ENCODE measurements at places on chromosomes 4 and X. TPM values are rescaled to one million over a fixed set of nuclear protein-coding genes. Genes with fewer than 3 reads are reported as not detected.

GRCh38 chrX:115547448-115547847 lies 13.5 kb upstream of the PLS3 start:
- no peak for DNase-seq

- DNase-seq, result no peak
Observed at GRCh38 chr4:16140231-16140878, 56.5 kb upstream of the PROM1 start.

- DNase-seq, result no peak
Observed at GRCh38 chr4:22744478-22745062, 51.8 kb downstream of the GBA3 start.

The SULT1E1 gene
- total RNA-seq, result not detected

The PAGE2B gene
- total RNA-seq, result not detected

DNA sequence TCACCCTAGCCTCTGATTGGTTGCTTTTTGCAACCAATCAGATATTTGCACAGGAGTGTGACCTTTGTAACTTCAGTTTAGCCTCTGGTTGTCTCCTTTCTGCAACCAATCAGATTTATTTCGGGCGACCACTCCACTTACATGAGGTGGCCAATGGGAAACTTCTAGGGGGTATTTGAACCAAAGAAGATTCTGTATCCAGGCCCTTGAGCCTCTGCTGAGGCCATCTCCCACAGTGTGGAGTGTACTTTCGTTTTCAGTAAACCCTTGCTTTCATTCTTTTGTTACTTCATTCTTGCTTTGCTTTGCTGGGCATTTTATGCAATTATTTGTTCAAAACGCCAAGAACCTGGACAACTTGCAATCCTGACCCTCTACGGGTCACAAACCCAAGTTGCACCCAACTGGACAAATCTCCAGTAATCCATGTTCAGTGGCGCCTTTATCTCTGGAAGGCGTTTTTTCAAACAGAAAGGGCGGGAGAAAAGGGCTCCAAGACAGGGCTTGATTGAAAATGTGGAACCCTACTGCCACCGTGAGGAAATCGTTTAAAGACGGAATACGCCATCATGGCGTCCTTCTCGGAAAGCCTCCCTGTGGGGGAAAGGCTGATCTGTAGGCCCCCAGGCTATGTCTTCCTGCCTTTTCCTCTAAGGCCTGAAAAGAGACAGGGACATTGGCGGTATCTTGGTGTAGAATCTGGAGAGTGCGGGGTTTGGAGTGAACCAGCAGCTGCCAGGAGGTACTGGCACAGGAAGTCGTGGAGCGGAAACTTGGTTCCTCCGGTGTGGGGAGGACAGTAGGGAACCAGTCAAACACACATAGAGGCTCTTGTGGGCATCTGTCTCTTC lies 184.6 kb downstream of the OR13H1 start:
- DNase-seq, result no peak

- no peak for DNase-seq
Observed at GRCh38 chr4:116016201-116016600, 902.8 kb upstream of the NDST4 start.

The HOPX gene
- total RNA-seq, result 1.4 TPM

Measured in tibial nerve (tissue), 4 donors.